Muscle of leg (tissue), 16 donors: ENCODE measurements at places on chromosomes 16 and 17.

DNA sequence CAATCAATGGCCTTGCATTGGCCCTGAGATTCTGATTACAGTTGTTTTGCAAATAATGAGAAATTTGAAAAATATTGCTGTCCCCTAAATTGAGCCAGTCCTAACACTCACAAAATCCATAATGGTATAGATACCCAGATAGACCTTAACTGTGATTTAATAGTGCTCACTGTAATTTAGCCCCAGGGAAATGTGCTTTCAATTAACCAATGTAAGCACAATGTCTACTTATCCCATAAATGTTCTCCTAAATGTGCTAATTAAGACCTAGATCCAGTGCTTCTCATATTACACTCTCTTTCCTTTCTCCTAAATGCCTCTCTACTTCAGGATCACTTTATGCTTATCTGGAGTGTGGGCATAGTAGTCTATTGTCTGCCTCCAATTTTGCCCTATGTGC lies 417.8 kb upstream of the CCL2 start:
- DNase-seq: no peak

- no peak for DNase-seq
Observed at GRCh38 chr17:43873091-43873490, 26.1 kb downstream of the CD300LG start.

GRCh38 chr17:44074231-44074910 lies 3.8 kb downstream of the G6PC3 start:
- DNase-seq: peak; percentile 21

GRCh38 chr17:40931311-40931710 lies 6.1 kb downstream of the KRT23 start:
- no peak for DNase-seq

- peak; percentile 76 for DNase-seq
Observed at GRCh38 chr17:55726440-55726839, 3.8 kb upstream of the TMEM100 start.

DNA sequence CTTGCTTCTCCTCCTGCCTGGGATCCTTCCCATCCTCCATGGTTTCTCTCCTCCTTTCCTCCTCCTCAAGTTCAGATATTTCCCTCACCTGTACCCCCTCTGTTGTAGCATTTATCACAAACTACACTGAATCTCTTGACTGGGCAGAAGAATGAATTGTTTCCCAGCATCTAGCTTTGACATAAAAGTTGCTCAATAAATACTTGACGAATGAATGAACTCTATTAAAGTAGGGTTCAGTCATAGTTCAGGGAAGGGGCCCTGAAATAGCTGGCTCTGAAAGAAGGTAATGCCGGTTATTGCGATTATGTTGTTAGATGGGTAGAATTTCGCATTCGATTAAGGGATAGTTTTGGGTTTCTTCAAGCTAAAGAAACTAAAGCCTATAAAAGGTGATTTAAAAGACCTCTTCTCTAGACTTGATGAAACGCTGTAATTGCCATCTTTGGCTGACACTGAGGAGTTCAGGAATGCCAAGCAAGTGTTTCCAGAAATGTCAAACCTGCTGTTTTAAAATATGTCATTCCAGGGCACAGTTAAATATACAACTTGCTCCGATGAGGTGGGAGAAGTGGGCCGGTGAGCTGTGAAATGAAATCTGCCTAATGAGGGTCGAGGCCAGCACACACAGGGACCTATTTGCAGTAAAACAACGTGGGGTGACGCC lies 1.0 kb upstream of the CPD start:
- DNase-seq: no peak

DNA sequence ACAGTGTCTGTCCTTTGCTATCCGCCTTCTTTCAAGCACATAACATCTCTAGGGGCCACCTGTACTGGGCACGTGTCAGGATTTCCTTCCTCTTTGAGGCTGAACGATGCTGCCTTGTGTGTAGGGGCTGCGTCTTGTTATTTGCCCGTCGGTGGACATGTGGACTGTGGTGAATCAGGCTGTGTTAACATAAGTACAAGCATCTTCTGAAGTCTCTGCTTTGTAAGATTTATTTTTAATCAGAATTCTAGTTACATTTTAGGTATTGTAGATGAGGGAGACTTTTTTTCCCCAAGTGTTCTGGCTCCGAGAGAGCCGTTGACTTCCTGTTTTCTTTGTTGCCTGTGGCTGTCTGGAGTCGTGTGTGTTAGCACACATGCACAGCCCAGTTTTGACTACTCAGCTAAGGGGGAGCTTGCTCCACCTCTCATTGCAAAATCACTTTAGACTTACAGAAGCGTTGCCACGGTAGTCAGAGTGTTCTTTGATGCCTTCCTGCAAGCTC lies 26.1 kb downstream of the SPG7 start:
- DNase-seq: peak; percentile 76

DNA sequence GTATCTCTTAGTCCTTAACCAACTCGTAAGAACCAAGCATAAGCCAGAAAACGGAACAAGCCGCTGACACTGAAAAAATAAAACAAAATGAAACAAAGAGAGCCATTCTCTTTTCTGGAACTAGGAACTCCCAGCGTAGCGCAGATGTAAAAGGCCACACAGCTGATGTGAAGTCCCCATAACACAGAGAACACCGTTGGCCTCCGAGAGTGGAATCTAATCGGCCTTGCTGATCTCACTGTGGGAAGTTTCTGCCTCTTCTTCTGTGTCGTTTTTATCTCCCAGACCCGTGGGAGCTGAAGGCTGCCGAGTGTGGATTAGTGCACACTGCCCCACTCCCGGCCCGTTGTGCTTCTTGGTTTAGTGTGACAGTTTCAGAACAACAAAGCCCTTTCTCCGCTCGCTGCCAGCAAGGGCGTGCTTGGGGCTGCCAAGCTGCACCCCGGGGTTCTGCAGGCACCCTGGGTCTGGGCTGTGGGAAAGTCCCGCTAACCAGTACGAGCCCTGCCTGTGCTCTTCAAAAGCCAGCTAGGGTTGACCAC lies 21.7 kb downstream of the TTYH2 start:
- DNase-seq: peak; percentile 81

DNA sequence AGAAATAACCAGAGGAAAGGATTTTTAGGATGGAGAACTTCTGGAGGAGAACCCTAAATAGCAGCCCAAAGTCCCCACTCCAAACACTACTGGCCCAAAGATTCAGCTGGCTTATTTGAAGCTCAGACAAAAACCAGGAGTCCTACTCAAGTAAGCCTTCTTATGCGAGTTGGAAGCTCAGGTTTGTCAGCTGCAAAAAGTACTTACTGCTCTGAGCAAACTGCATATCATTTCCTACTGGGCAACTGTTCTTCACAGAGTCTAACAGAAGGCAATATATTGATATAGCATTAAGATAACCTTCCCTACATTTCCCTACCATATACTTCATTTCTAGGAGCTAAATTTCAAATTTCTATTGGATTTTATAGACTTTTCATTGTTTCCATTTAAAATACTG lies 76.1 kb upstream of the CORO6 start:
- DNase-seq: no peak

DNA sequence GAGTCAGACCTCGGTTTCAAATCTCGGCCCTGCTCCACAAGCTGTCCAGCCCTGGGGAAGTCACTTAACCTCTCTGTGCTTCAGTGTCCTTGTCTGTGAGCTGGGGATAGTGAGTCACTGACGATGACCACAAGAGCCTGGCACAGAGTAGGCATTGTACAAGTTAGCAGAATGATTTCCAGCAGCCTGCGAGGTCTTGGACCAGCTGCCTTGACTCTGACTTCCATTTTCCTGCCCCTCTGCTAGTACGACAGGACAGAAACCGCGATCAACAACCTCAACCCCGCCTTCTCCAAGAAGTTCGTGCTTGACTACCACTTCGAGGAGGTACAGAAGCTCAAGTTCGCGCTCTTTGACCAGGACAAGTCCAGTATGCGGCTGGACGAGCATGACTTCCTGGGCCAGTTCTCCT lies 20.7 kb downstream of the CPNE2 start:
- no peak for DNase-seq

DNA sequence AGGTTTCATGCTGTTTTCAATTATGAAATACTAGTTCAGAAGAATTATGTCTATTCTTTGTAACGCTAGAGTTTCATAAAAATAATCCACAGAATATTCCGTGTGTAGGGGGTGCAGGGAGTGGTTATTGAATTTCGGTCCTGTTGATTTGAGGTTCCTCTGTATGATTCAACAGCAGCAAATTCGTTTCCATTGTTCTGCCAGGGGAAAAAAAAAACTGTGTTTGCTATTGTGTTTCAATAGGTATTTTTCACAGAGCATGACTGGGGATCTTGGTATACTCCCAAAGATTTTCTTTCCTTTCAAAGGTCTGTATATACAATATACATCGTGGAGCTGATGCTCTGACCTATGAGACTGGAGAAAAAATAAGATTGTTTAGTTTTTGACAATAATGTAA lies 15.8 kb downstream of the SHISA9 start:
- no peak for DNase-seq

DNA sequence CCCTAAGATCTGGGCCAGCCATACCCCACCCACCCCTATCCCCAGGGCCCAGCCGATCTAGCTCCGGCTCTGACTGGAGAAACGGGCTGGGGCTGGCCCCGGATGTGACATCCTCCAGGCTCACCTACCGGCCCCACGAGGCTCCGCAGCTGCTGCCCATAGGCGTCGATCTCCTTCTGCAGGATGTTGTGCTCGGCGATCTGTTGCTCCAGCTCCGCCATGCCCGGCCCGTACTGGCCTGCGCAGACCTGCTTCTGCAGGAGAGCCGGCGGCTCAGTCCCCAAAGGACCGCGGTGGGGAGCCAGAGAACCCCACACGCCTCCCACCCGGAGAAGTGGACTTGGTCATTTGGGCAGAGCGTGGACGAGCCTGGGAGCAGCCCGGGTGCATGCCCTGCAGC lies 4.8 kb downstream of the EVPL start:
- DNase-seq: no peak

DNA sequence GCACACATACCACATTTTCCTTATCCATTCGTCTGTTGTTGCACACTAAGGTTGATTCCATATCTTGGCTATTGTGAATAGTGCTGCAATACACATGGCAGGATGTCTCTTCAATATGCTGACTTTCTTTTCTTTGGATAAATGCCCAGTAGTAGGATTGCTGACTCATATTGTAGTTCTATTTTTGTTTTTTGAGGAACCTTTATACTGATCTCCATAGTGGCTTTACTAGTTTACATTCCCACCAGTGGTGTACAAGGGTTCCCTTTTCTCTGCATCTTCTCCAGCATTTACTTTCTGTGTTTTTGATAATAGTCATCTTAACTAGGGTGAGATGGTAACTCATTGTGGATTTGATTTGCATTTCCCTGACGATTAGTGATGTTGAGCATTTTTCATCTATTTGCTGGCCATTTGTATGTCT lies 118.1 kb downstream of the STXBP4 start:
- peak; percentile 43 for DNase-seq

DNA sequence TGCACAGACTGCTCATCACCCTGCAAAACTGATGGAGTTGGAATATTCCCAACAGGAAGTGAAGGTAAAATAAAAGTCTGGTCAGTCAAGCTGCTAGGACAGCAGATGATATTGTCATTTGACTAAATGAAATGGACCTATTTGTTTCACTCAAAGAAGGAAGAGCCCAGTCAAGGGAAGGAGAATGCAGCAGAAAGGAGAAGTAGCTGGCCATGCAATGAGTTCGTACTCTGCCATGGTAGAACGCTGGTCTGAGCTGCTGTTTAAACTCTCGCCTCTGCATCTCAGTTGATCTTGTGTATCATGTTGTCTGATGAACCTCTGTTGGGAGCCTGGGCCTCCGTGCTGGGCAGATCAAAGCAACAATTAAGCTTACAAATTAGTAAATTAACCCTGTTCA lies 15.6 kb upstream of the YPEL2 start:
- no peak for DNase-seq

DNA sequence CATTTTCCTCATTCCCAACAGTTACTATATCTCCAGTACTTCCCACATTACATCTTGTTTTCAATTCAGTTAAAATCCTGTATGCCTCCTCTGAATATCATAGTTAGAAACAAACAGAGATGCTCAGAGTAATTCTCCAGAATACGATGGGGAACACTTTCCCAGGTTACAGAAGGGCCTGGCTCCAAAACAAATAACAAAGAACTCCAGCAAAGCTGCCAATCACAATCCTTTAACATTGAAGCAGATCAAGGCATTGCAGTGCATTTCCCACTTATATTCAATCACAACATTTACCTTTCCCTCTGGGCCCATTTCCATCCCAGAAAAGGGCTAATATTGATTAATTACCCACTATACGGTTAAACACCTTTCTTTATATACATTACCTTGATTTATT lies 29.4 kb upstream of the PMFBP1 start:
- no peak for DNase-seq

GRCh38 chr16:83826146-83826913 lies 18.6 kb downstream of the HSBP1 start:
- peak; percentile 87 for DNase-seq

DNA sequence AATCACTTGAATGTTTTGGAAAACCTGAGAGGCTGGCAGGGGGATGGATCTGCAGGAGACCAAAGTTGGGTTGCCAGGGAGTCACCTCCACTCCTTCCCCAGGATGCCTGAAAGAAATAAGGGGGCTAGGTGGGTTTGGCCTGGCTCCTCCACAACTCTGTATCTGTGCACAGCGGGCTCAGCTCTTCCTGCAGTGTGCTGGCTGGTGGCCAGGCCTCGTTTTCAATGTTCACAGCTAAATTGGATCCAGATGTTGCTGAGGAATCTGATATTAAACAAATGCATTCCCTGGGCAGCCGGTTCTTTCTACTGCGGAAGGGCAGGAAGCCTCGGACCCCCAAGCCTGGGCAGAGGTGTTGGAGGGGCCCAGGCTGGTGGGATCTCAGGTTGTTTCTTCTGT lies 106.2 kb downstream of the N4BP1 start:
- peak; percentile 92 for DNase-seq

DNA sequence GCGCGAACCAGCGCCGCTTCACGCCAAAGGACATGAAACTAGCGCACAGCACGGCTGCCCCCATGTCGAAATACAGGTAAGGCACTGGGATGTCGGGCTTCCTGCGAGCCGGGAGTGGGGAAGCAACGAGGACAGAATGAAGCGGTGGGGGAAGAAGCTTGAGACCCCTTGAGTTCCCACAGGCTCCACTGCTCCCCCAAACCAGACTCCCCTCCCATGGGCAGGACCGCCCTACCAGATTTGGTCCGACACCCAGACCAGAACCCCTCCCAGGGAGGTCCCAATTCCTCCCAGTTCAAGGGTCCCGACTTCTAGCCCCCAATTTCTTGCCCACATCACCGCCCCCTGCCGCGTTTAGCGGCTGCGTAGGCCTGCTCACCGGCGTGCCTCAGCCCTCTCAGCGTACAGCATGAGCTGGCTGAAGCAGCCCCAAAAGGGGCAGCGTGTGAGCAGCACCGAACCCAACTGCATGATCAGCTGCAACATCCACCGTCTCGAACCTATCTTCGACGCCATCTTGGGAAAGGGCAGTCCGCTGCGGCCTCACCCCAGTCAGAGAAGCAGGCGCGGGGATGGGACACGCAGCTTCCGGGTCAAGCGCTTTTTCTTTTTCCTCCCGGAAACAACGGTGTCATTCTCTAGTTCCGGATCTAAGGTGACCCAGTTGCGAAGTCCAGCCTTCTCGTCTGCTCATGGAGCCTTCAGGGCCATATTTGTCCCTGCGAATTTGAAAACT lies at the start of gene TMEM101:
Gene TMEM101, minus strand, starts transcription at position 527 of the 736 bp plus-strand sequence. Its CDS starts 11 bp downstream, at position 516.
- peak; percentile 97 for DNase-seq

GRCh38 chr16:88951989-88952388 lies 25.0 kb downstream of the CBFA2T3 start:
- DNase-seq: no peak

GRCh38 chr17:41230094-41230493 lies 2.2 kb upstream of the KRTAP9-3 start:
- no peak for DNase-seq

- DNase-seq: no peak
Observed at GRCh38 chr16:1890708-1891050, 18.7 kb upstream of the MEIOB start.

- DNase-seq: peak; percentile 84
Observed at GRCh38 chr17:76710863-76711611, at the start of gene MXRA7. TSS of gene MXRA7 (minus strand) at chr17:76710965. CDS start at chr17:76710946, 19 bp downstream.

GRCh38 chr16:81808933-81809480 lies 29.9 kb downstream of the PLCG2 start:
- DNase-seq: no peak
